Activated CD4-positive, alpha-beta T cell treated with anti-CD3 and anti-CD28 coated beads, Interleukin-10, Interleukin-2, amounts not matched to agents 100 ng/mL and 50 ng/mL, durations not matched to agents 16 hours and 8 hours (primary cell): ENCODE measurements at places on chromosomes 1 and 21.

DNA sequence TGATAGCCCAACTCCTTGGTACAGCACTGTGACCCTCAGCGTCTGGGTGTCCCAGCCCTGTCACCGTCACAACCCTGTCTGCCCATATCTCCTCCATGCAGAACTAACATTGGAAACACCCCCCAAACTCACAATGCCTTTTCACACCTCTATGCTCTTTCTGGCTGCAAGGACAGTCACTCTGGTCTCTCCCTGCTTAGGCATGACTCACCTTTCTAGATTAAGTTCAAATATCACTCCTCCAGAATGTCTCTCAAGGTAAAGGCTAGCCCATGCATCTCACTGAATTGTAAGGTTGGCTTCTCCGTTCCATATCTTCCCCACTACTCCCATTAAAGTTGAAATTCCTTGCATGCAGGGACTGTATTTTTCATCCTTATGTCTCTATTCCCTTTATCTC, 17.0 kb upstream of the CAPN8 start:
- no peak for DNase-seq

- no peak for DNase-seq
Observed at GRCh38 chr1:201648066-201648906, 109.4 kb downstream of the NAV1 start.

DNA sequence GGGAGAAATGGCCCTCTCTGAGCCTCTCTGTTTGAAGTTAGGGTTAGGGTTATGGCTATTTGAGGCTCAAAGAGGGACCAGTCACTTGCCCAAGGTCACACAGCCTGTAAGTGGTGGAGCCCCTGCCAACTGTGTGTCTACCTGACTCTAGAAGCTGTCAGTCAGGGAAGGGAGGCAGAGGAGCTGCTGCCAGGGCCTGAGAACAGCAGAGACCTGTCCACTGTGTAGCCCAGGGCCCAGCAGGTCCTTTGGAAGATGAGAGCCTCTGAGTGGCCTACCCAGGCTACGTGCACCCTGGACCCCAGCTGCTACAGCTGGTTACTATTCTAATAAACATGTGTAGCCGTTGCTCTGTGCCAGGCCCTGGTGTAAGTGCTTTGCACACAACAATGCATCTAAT, 15.1 kb upstream of the EDN2 start:
- DNase-seq, result no peak

- no peak for DNase-seq
Observed at GRCh38 chr1:15489052-15489736, 13.3 kb downstream of the CELA2B start.

DNA sequence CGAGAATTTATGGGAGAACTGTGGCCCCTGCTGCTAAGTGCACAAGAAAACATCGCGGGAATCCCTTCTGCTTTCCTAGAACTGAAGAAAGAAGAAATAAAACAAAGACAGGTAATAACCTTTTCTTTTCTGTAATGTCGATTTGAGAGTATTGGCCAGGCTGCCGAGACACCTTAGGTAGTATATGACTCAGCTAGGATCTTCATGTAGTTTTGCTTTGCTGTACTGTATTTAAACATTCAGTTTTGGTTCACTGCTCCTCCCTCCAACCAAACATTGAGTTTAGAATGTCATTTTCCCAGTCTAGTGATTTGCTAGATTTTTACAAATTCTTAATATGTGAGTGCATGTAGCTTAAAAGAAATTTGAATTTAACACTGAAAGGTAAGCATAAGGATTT, 5.8 kb downstream of the SRRM1 start:
- no peak for DNase-seq

DNA sequence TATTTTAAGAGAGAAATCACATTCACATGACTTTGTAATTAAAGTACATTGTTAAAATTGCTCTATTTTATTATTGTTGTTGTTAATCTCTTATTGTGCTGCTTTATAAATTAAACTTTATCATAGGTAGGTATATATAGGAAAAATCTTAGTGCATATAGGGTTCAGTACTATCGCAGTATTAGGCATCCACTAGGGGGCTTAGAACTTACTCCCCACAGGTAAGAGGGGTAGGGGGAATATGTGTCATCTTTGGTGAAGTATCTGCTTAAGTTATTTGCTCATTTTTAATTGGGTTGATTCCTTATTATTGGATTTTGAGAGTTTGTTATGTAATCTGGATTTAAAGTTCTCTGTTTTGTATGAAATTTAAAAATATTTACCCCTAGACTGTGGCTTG, 385.2 kb downstream of the DUSP10 start:
- no peak for DNase-seq

DNA sequence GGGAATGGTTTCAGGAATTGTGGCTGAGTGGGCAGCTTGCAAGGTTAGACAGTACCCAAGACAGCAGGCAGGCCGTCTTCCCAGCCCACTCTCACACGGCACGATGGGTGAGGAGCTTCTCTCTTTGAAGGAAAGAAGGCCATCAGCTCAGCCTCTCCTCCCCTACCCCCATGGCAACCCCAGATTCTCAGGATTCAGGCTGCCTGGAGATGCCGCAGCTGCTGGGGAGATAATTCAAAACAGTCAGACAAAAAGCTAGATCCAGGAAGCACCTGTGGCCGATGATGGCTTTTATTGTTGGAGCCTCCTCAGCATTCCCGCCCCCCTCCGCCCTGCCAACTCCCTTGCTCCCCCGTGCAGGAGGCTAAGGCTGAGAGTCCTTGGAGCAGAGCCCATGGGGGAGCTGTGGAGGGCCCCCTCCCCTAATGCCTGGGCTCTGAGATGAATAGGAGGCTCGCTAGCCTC, 220.5 kb downstream of the TRABD2B start:
- DNase-seq, result no peak

DNA sequence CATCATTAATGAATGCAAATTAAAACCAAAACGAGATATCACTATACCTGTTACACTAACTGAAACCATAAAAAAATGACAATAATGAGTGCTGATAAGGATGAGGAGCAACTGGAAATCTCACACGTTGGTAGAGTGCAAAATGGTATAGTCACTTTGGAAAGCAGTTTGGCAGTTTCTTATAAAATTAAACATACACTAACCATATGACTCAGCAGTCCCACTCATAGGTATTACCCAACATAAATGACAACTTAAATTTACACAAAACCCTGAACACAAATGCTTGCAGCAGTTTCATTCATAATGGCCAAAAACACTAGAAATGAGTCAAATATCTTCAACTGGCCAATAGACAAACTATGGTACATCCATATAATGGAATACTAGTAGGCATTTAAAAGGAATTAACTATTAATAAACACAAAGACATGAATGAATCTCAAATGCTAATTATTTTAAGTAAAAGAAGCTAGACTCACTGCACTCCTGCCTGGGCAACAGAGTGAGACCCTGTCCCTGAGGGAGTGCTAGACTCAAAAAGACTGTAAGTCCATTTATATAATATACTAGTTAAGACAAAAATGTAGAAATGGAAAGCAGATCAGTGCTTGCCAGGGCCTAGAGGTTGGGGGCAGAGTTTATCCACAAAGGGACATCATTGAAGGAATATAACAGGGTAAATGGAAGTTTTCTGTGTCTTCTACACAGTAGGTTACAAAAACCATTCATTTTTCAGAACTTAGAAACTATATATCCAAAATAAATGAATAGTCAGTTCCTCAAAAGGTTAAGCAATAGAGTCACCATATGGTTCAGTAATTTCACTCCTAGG, 77.4 kb downstream of the EIF4G3 start:
- DNase-seq, result peak; percentile 63
